ENCODE measurements at places on chromosomes 2 and 18.

DNA sequence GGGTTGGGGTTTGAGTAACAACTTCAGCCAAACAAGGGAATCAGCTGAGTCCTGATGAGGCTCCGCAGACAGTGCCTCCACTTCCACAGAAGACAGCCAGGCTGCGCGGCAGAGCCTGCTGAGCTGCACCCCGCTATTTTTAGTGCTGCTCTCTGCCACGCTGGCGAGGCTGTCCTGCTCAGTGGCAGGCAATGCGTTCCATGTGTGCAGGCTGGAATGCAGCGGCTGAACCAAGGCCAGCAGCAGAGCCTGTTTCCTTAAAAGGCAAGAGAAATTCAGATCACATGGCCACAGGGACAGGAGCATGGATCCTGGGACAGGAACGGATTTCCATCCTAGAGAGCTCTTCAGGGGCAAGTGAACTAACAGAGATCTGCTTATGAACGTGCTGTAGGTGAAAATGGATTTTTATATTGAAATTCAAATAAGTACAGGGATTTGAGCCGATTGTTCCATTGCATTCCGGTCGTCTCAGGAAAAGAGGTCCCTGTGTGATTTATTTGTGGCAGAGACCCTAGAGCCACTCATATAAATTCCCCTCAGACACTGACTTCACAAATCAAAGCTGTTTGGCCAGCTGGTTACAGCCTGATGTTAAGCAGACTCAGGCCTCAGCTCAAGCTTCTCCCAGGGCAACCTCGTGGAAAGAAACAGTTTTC is 98.7 kb downstream of the COL6A3 start:
- peak; percentile 27 for DNase-seq

DNA sequence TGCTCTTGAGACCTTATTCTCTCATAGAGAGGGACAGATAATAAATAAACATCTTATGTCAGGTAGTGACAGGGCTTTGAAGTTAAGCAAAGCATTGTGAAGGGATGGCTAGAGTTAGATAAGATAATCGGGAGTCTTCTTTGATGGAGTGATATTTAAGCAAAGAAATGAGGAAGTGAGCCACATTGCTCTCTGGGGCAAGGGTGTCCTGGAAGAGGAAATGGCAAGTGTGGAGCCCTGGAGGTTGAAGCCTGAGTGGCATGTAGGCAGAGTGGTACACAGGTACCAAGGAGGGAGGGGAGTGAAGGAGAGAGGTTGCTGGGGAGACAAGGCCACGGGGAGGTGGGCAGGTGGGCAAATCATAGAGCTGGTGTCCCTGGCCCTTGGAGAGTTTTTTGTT is 110.2 kb downstream of the CTAGE1 start:
- DNase-seq, result no peak

- no peak for DNase-seq
Observed at GRCh38 chr2:58973811-58974281, 732.7 kb upstream of the FANCL start.

DNA sequence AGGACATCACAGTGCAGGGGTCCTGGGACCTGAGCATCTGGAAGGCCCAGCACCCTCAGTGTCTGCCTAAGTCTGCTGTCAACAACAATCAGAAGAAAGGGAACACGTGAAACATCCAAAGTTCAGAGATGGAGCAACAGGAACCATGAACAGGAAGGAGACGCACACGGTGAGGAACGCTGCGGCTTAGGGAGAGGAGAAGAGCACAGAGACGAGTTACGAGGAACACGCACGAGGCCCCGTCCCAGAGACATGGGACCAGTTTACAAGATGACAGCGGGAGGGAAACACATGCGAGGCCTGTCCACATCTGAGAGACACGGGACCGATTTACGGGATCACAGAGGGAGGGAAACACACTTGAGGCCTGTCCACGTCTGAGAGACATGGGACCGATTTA is 2.9 kb upstream of the KCNG2 start:
- no peak for DNase-seq

DNA sequence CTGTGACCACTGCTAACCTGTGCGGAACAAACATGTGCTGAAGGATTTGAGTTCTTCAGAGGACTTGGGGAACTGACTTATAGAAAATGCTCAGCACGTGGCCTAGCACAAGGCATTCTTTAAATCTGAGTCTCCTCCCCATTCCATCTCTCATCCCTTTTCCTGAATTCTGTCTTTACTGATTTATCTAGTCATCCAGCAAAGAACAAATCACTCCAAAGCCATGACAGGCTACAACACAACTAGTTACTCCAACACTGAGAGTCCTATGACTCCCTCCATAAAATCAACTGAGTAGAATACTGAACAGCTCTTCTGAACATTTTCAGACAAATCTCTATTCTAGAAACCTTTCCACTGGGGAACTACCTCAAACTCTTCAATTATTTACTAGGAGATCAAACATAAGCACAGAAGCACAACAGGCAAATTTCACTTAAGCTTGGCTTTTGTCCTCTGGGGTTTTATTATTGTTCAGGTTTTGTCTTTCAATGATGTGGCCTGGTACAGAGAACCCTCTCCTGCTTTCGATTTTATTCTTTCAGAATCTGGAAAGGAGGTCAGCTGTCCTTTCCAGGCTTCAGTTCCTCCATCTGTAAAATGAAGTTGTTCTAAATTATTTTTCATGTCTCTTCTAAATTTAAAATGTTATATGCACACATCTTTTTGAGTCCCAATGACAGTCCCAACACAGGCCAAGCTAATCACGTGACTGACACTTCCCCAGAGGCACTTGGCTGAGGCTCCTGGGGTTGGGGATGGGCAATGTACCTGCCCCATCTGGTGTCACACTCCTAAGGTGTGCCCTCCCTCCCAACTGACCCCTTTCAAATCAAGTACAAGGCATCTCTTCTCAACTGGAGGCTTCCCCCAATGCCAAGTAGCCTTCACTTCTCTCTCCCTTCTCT is 31.8 kb downstream of the RNU4ATAC start:
- DNase-seq, result no peak

GRCh38 chr2:167575276-167575675 is 672.1 kb downstream of the STK39 start:
- DNase-seq, result no peak

DNA sequence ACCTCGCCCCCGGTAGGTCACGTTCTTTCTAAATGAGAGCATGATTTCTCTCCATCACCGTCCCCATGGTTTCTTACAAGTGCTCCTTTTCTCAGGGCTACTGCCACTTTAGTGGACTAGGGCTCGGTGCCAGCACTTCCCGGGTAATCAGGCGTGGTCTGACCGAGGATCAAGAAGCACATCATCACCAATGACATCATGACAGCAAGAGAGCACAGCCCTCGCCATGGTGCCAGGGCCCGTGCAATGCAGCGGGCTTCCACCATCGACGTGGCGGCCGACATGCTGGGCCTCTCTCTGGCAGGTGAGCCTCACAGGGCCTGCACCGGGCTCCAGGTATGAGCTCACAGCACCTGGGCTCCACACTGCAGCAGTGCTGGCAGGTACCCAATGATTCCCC is 75.2 kb downstream of the INPP4A start:
- DNase-seq, result no peak

DNA sequence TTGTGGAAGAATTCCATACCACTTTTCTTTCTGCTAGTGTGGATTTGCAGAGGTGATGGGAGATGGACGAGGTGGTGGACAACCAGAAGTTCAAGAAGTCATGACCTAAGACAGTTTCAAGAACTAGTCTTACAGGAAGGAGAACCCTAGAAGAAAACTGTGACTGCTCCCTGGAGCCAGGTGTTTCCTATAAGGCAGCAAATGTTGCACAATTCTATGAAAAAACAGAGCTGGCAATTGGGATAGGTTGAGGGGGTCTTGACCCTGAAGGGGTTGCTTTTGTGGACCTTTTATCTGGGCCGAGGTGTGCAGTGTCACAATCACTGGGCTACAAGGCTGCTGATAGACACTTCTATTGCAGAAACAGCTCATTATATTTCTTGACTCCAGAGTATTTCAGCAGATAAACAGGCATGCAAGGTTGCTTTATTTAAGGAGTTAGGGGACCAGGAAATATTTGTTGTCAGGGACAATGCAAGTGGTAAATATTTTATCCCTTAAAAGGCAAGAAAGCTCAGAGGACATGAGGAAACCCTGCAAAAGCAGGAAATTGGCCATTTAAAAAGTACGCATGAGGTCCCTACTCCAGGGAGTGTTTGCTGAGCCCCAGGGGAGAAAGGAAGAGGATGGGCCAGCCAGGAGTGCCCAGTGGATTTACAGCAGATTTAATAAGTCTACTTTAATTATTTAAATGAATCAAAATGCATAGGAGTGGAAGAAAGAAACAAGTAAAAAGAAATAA is 22.9 kb downstream of the APCDD1 start:
- no peak for DNase-seq

DNA sequence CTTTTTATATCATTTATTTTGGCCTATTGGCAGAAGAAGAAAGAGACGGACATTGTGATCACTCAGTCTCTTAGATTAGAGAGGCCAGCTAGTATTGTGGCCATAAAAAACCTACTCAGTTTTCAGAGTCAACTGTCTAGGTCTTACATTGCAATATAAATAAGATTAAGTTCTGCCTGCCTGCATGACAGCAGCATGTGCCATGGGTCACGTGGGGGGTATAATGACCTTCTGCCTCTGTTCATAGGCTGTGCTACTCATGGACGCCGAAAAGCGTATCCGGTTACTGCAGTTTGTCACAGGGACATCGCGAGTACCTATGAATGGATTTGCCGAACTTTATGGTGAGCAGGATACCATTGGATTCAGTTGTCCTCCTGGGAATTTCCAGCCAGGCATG is 238.5 kb downstream of the ALPK2 start:
- no peak for DNase-seq

DNA sequence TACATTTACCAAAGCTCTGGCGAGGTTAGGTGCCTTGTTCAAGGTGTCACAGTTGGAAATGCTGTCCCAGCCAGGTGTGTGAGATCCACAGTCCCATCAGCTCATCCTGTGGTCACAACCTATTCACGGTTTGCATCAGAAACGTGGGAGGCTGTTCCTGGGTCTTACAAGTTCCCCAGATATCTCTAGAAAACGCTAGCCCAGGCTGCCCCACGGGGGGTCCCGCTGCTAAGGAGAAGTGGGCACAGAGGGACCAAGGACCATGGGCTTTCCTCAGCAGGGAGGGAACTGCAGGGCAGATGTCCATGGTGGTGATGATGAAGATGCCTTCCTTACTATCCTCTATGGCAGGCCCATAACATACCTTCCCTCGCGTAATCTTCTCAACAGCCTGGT is 649 bp downstream of the FECH start:
- no peak for DNase-seq

GRCh38 chr2:144914622-144915318 is 394.9 kb upstream of the ZEB2 start:
- no peak for DNase-seq

- DNase-seq, result no peak
Observed at GRCh38 chr18:32815881-32816280, 43.1 kb upstream of the KLHL14 start.

DNA sequence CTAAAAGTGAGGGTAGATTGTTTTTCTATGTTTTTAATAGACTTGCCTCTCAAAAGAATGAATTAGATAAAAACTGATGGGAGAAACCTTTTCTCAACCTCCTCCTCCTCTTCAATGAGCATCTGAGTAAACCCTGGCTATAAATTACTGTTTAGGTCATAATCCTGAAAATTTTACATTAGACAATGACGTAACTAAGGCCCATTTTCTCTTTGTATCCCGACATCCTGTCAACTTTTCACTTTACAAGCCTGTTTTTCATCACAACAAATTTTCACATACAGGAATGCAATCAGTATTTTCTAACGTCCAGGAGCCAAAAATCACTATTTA is 1.3 kb downstream of the SPIRE1 start:
- DNase-seq, result no peak

DNA sequence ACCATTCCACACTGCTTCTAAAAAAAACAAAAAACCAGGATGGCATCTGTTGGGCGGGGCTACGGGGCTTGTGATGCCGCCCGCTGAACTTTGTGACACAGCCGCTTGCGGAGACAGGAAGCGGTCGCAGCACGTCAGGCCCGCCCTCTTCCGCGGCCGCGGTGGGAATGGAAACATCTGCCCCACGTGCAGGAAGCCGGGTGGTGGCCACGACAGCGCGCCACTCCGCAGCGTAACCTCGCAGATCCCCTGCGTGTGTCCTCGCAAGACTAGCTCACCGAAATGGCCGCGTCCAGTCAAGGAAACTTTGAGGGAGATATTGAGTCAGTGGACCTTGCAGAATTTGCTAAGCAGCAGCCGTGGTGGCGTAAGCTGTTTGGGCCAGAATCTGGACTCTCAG is 168.5 kb downstream of the SUCLG1 start:
- DNase-seq, result no peak

- DNase-seq, result no peak
Observed at GRCh38 chr2:164662066-164662465, 40.8 kb upstream of the GRB14 start.

DNA sequence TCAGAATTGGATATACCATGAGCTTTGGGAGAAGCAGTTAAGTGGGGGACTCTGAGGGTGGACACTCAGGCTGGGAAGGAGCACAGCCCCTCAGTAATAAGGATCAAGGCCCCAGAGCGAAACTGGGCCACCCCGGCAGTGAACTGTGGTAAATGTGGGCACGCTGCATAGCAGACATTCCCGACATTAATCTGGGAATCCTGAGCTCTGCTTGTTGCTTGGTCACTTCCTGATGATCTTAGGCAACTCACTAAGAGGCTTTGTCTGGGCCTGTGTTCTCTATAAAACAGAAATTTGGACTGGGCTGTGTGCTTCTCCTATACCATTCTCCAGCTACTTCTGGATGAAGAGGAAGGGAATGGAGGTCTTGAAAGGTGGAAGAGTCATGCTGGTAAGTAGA is 4.8 kb downstream of the TGFBRAP1 start:
- no peak for DNase-seq

- DNase-seq, result no peak
Observed at GRCh38 chr2:200405599-200406298, 99.3 kb downstream of the SPATS2L start.

DNA sequence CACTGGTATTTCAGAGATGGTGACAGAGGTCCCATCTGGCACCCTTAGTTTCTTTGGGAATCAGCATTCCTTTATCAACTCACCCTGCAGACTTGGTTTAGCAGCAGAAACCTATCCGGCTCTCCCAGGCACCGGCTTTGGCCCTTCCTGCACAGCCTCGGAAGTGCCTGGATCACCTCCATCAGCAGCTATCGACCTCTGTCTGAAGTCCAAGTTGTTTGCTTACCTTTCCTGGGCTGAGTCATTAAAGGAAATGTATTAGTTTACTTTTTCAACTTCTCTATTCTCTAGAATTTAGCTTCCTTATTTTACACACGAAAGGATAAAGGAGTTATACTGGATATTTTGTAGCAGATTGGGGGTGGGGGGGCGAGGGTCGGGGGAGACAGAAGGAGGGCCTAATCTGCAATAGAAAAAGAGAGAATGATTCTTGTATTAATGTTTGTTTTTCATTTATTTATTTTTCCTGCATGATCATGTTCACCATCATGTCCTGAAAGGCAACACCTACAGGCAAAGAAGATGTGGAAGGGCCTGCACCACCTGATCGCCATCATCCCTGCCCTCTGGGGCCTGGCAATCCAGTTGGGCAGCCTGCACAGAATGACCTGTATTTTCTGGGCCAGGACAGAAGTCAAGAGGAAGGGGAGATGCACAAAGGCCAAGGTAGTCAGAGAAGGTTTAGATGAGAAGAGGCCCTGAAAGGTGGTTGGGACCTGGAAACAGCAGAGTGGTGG is 22.1 kb upstream of the MAT2A start:
- DNase-seq, result no peak
